Right lobe of liver (tissue), 6 donors: ENCODE measurements at places on chromosomes 2 and 18.

GRCh38 chr2:11023326-11024258, 111.9 kb downstream of the KCNF1 start:
- DNase-seq, result no peak

DNA sequence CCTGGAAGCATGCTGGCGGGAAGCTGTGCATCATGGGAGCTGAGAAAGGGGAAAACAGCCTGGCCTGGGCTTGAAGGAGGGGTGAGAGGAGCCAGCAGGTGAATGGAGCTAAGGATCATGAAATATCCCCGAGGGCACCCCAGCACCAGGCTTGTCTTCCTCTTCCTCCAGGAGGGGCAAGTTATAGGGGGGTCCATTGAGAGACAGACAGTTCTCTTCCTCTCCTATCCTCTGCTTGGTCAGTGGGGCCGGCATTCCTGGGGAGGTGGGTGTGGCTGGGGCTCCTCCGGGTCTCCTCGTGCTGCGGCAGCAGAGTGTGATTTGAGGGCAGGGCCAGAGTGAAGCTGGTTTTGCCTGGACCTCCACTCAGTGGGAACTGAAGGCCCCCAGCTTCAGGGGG, 78.9 kb downstream of the LIPG start:
- DNase-seq, result no peak

DNA sequence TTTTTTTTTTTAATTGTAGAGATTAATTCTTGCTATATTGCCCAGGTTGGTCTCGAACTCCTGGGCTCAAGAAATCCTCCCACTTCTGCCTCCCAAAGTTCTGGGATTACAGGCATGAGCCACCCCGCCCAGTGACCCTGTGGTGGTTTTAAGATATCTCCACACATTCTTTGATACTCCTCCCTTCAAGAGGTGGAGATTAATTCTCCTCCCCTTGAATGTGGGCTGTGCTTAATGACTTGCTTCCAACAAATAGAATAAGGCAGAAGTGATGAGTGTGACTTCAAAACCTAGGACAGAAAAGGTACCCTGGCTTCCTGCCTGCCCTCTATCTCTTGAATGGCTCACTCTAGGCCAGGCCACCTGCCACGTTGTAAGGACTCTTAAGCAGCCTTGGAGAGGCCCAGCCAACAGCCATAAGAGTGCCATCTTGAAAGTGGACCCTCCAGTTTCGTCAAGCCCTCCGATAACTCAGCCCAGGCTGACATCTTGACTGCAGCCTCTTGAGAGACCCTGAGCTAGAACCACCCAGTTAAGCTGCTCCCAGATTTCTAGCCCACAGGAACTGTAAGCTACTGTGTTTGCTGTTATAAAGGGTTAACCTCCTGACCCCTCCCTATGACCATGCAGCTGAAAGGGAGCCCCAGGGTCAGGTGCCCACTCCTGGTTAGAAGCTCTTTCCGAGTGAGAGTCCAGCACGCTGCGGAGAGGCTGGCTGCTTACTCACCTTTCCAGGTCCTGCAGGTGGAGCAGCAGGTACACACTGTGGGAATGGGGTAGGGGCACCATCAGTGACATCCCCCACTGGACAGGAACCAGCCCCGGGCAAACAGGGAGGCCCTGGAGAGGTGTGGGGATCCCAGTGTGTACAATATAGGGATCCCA, 27.6 kb downstream of the MRPL35 start:
- no peak for DNase-seq

DNA sequence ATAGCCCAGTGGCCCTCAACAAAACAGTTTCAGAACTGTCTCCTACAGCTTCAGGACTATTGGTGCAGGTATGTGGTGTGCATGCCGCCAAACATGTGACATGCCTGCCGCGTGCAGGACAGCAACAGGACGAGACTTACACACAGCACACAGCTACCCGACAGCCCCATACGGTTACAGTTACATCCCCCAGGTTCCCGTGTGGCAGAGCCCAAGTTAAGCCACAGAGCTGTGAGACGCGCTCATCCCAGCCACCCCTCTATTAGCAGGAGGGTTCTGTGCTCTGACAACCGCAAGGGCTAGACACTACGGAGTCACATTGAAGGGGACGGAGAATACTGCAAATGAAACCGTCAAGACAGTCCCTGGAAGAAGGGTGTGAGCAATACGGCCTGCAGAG, 16.4 kb upstream of the TUBB6 start:
- DNase-seq, result no peak

DNA sequence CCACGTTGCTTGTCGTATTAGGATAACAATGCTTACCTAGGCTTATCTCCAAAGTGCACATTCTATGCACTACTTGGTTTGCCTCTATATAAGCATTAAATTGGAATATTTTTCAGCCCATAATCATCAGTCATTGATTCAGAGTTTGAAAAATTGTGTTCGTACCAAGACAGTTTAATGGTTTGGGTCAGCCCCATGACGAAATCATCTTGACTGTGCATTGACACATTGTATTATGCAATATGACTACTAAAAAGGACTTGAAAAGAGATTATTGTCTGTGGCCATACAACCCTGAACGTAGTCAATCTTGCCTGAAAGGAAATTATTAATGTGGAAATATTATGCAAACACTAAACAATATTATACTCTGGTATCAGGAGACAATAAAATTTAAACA, 141.3 kb downstream of the EML6 start:
- DNase-seq, result no peak
